ENCODE measurements at places on chromosomes 4 and X. TPM values are rescaled to one million over a fixed set of nuclear protein-coding genes. Genes with fewer than 3 reads are reported as not detected.

DNA sequence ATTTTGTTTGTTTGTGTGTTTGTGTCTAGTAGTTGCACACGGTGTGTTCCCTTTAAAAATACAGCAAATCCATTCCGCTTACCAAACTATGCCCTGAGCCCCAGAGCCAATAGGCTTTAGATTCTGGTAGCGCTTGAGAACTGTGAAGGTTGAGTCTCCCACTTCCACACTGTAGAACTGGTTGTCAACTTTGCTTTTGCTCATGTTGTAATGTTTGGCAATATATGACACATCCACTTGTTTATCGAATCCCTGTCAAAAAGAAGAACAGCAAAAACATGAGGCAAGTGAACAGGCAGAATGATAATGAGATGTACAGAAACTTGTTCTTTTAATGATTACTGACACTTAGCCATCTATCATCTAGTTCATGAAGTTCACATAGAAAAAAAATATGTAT lies 200.6 kb downstream of the MAPK10 start:
- DNase-seq, result no peak

- DNase-seq, result no peak
Measured at GRCh38 chr4:22235698-22236097, 280.2 kb downstream of the ADGRA3 start.

AMTN gene
- not detected for total RNA-seq

ERCC6L gene
- total RNA-seq, result 4.8 TPM

DNA sequence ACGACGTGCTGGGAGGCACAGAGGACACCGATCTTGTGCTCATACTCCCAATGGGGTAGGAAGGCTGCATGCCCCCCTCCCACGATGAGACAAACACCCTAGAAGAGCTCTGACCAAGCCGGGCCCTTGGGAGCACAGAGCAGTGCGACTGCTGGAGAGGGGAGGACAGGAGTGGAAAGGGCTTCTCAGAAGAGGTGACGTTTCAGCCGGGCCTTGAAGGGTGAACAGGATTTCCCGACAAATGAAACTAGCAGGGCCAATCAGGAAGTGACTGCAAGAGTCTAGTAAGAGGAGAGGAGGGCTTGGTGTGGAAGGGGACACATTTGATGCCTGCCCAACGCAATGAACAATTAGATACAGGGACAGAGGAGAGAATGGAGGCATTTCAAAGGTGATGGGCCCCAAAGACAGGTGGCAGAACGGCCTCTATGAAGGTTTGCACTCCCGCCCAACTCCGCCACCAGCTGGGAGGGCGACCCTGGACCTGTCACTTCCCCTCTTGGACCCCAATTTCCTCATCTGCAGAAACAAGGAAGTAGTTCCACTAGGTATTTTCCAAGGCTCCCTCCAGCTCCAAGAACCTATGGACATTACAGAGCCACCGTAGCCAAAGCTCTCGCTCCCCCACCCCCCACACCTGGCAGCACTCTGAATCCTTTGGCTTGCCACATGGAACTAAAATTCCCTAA lies 3.9 kb downstream of the HCFC1 start:
- no peak for DNase-seq

ABCG2 gene
- total RNA-seq, result 2.3 TPM

DNA sequence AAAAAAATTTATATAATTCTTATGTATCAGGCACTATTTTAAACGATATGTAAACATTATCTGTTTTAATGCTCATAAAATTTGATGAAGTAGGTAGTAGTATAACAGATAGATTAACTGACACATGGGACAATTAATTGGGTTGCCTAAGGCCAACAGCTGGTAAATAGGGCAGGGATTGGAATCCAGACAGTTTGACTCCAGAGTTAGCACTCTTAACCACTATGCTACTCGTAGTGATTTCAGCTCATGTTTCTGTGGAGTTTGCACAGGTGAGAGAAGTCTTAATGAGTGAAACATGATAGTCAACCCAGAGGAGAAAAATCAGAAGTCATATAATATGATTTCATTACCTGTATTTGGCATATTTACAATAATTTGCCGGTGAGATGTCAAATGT lies 126.0 kb upstream of the WDFY3 start:
- no peak for DNase-seq

DNA sequence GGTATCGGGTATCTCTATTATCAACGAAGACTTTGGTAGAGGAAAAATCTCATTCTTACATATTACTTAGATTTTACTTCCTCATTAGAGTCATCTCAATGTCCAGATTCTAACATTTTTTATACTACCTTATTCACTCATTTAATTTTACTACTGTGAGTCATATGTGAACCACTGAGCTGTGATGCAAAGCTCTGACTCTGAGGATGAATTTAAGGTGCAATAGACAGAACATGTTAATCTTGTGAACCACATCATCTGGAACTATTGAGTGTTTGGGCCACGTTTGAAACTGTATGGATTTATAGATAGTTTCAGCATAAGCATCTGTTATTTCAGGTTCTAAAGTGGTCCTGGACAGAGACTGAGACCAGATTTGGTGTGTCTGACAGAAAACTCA lies 78.4 kb downstream of the PWWP3B start:
- no peak for DNase-seq

- DNase-seq, result no peak
Measured at GRCh38 chrX:119273420-119274192, 37.5 kb downstream of the PGRMC1 start.

DNA sequence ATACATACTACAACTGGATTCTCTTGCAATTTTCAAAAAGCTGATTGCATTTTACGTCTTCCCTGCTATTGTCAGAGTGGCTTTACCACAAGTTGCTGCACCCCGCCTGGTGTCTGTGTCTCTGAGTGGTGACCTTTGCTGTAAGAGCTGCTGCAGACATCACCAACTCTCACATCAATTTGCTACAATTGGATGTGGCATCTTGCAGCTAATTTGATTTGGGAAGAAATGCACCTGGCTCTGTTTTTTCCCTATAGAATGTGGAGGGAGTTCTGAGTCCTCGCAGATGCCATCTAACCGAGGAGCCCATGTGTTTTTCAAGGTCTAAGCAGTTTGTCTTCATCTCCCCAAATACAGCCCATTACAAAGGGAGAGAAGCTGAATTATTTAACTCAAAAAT lies 73.8 kb upstream of the PHOX2B start:
- no peak for DNase-seq

DNA sequence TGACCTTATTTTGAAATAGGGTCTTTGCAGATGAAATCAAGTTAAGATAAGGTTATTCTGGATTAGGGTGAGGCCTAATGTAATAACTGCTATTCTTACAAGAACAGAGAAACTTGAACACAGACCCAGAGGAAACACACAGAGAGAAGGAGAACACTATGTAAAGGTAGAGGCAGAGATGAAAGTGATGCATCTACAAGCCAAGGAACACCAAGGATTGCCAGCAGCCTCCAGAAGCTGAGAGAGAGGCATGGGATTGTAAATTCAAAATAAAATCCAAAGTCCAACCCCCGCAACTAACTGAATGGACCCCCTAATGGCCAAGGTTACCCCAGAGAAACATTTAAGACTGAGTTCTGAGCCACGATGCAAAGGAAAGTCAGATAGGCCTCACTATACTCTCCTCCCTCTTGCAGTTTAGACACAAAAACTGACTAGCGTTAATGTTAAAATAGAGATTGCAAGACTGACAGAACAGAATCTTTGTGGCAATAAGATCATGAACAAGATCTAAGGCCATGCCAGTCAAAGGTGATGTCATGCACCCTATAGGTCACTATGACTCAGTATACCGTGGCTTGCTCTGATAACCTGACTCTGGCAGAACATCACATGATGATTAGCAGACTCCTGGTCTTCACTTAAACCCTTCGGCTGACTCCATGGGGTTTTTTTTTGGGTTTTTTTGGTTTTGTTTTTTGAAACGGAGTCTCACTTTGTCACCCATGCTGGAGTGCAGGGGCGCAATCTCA lies 42.9 kb downstream of the DDX60L start:
- no peak for DNase-seq

Measured in progenitor cell of endocrine pancreas (in vitro differentiated cells).